Thyroid gland (tissue), 4 donors: ENCODE measurements at places on chromosomes 12 and 14.

GRCh38 chr14:72605096-72605920, 288.6 kb downstream of the DPF3 start:
- H3K4me1 ChIP-seq: no peaks in the 10 kb centered on the region
- H3K27ac ChIP-seq: no peak overlapping the region
- H3K4me3 ChIP-seq: no peak overlapping the region
- no peak for DNase-seq

DNA sequence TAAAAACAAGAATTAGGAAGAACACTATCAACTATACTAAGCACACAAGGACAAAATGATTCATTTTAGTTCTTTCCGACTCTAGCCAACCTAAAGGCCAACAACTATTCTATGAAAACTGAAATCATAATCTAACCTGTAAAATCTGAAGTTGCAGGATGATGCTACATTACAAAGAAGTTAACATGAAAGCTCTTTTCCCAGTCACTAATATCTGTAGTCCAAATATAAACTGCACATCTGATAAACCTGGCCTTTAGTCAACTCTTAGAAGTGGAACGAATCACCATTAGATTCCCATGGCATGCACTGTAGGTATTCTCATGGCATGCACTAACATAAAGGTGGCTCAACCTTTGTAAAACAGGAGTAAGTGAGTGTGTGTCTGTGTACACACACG, 41.7 kb downstream of the BLTP3B start:
- H3K27ac ChIP-seq: no peak overlapping the region
- no peaks in the 10 kb centered on the region for H3K36me3 ChIP-seq
- H3K27me3 ChIP-seq: no peaks in the 10 kb centered on the region
- no peak for DNase-seq
- H3K4me3 ChIP-seq: no peak overlapping the region

GRCh38 chr12:94817695-94818075, 167.3 kb upstream of the TMCC3 start:
- H3K27ac ChIP-seq: no peak overlapping the region
- H3K36me3 ChIP-seq: no peaks in the 10 kb centered on the region
- H3K27me3 ChIP-seq: no peaks in the 10 kb centered on the region
- DNase-seq: no peak
- no peak overlapping the region for H3K4me3 ChIP-seq
- peaks cover 3% of the 10 kb centered on the region for H3K4me1 ChIP-seq

DNA sequence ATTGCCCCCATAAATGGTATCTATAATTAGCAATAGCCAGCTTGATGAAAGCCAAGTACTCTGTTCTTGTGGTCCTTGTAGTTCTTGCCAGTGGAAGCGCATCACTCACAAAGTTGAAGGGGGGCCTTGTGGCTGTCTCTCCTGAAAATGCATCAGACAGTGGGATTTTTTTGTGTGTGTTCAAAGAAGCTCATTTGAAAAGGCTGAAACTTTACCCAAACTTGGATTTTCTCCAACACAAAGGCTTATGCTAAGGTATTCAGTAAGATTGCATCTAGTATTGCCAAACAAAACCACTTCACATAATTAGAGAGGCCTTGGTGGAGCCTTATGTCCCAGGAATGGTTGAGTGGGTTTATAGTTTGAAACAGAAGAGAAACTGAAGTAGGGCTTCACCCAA, 216.7 kb upstream of the TMTC1 start:
- DNase-seq: no peak
- no peaks in the 10 kb centered on the region for H3K36me3 ChIP-seq
- no peaks in the 10 kb centered on the region for H3K4me1 ChIP-seq
- no peak overlapping the region for H3K27ac ChIP-seq

- H3K4me1 ChIP-seq: peaks cover 20% of the 10 kb centered on the region
- no peak overlapping the region for H3K27ac ChIP-seq
- no peaks in the 10 kb centered on the region for H3K36me3 ChIP-seq
- no peak for DNase-seq
- no peak overlapping the region for H3K4me3 ChIP-seq
- no peaks in the 10 kb centered on the region for H3K27me3 ChIP-seq
Observed at GRCh38 chr14:77583657-77584056, 32.8 kb downstream of the SPTLC2 start.

GRCh38 chr14:96090441-96091148, 51.4 kb downstream of the C14orf132 start:
- H3K4me3 ChIP-seq: no peak overlapping the region
- no peaks in the 10 kb centered on the region for H3K36me3 ChIP-seq
- DNase-seq: peak; percentile 92
- no peak overlapping the region for H3K27ac ChIP-seq

DNA sequence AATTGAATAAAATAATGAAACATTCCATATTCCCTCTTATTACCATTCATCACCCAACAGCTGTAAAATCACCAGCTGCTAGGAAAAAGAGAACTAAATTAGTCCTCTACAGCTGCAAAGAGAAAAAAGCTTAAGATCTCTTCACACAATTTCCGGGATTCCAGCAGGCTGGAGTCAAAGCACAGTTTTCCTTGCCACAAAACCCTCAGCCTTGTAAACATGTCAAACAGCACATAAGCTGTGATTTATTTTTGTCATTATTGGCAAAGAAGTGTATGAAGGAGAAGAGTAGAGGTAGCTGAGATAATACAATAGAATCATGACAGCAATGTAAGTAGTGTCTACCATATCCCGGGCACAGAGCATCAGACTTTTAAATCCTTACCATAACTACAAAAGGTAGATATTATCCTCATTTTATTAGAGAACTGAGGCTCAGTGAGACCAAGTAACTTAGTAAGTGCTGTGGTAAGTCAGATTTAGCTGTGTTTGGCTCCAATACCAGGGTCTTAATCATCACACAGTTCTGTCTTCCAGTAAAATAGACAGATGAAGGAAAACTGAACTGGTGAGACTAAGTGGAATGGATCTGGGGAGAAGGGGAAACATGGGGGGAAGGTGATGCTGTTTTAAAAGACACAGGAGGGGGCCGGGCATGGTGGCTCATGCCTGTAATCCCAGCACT, 57.3 kb downstream of the NTN4 start:
- H3K4me1 ChIP-seq: no peaks in the 10 kb centered on the region
- no peak overlapping the region for H3K4me3 ChIP-seq
- no peaks in the 10 kb centered on the region for H3K27me3 ChIP-seq

DNA sequence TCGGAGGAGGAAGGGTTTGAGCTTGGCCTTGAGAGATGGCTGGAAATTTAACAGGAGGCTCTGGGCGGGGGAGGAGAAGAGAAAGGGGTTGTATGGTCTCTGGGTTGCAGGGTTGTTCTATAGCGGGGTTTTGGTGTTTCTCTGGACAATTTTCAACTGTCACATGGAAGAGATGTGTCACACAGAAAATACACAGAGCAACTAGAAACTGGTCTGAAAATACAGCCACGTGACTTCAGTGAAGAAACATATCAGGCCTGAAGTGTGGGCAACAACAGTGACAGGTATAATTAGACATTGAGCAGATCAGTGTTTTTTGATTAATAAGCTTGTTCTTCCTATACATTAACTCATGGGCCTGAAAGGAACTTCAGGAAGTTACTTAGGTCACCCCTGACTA, 205.3 kb upstream of the HMGA2 start:
- H3K27ac ChIP-seq: no peak overlapping the region
- DNase-seq: no peak
- no peak overlapping the region for H3K4me3 ChIP-seq
- H3K4me1 ChIP-seq: no peaks in the 10 kb centered on the region
- H3K27me3 ChIP-seq: no peaks in the 10 kb centered on the region
- H3K36me3 ChIP-seq: no peaks in the 10 kb centered on the region

DNA sequence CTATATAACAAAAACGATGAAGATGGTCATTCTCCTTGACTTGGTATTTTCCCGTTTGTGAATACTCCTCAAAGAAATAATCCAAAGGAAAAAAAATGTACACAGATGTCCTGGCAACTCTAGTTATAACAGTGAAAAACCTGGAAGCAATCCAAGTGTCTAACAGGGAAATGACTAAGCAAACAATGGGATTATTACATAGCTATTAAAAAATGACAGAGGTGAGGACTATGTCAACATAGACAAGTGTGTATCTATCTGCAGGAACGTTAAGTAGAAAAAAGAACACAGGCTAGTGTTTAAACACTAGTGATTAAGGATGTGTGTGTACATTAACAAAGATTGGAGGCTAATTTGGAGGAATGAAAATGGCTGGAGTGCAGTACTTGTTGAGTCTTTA, 5.9 kb upstream of the APOLD1 start:
- no peaks in the 10 kb centered on the region for H3K4me1 ChIP-seq
- H3K27ac ChIP-seq: no peak overlapping the region
- H3K4me3 ChIP-seq: no peak overlapping the region

- H3K27me3 ChIP-seq: peaks cover 13% of the 10 kb centered on the region
- no peak overlapping the region for H3K27ac ChIP-seq
- H3K36me3 ChIP-seq: no peaks in the 10 kb centered on the region
Observed at GRCh38 chr14:69567563-69567962, 7.1 kb downstream of the CCDC177 start.

DNA sequence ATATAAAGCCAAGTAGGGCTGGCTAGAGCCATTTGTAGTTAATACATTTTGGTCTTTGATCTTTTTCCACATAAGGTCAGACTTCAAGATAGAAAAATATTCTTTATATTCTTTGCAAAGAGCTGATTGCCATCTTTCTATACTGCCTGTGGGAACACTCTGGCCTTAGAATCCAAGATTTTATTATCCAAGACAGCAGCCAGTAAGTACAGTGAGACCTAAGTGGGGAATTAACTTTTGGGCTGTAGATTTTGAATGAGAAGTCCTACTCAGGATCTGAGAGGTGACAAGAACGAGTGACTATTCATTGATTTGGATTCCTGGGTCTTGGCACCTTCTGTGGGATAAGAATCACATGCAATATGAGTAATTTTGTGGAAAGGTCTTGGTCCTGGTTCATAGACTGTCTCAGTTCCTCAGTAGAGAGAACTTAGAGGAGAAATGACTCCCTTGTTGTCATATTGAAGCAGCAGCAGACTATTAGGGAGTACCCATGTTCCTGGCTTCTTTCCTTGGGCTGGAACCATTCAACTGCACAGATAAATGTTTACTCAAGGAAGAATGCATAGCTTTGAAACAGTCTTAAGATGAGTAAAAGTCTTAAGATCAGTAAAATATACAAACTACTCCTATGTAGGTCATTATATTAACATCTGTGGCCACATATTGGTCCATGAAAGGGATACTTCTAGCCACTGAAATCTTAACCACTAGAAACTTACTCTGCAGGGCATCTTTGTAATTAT, 353.8 kb downstream of the RAD51B start:
- H3K27me3 ChIP-seq: no peaks in the 10 kb centered on the region
- no peak overlapping the region for H3K4me3 ChIP-seq
- no peaks in the 10 kb centered on the region for H3K36me3 ChIP-seq
